ENCODE measurements at places on chromosomes 2 and 18.

DNA sequence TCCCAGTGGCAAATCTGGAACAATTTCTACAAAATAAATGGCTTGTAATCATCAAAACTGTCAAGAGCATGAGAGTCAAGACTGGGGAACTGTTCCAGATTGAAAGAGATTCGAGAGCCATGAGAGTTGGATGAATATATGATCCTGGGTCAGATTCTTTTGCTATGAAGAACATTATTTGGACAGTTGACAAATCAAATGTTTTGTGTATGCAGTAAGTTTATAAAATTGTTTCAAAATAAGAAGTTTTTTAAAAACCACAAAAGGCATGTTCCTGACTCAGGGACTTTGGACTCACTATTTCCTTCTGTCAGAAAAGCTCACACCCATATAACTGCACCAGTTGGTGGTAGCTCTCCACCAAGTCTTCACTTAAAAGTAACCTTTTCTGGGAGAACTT, 38.5 kb downstream of the ROCK2 start:
- no peak for DNase-seq

GRCh38 chr18:77857678-77858655, 608.3 kb downstream of the GALR1 start:
- DNase-seq: no peak

- DNase-seq: no peak
Observed at GRCh38 chr2:98561902-98562695, 46.2 kb downstream of the COA5 start.

GRCh38 chr2:51813247-51813646, 781.3 kb upstream of the NRXN1 start:
- no peak for DNase-seq

DNA sequence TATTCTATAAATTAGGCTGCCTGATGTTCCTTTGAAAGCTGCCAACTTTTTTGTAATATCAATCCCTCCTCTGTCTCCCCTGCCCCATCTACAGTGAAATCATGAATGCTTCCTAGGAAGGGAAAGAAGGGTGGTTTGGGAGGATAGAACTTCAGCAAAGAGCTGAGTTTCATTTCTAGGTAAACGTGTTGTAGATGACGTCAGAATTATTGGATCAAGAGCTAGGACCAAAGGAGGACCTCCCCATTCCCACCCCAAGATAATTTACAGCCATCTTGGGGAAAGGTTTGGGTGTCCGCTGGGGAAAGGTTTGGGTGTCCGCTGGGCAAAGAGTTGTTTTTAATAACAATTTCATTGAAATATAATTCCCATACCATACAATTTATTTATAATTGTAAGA, 11.2 kb upstream of the ANKRD53 start:
- DNase-seq: no peak

DNA sequence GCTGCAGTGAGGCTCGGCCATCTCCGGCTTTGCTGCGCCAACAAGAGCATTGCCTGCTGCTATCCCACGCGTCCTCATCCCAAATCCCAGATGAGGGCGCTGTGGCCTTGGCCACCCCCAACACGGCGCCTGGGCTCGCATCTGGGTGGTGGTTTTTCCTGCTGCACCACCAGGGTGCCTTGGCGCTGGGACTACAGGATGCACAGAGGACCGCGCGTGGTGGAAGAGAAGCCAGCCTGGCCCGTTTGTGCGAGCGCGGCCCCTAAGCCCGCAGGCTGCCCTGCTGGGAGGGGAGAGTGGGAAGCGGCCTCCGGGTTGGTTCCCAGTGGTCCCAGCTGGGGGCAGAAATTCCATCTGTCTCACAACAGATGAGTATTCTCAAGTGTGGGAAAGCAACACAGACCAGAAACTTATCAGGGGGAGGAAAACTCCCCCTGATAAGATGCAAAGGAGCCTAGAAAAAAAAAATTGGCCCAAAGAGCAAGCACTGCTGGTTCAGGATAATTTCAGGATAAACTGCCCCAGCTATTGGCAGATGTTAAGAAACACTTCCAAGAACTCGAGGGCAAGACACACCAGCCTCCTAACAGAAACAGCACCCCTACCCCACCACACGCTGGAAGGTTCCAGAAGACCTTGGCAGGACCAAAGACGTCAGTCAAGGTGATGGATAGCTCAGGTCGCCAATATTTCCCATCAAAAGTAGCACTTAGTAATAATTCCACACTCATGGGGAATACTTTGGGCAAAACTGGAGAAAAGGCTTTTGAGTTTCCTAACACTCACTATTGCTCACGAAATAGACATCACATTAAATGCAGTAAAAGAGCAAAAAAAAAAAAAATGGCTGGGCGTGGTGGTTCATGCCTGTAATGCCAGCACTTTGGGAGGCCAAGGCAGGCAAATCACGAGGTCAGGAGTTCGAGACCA, 152.1 kb downstream of the PXDN start:
- DNase-seq: peak; percentile 79

Measured in psoas muscle (tissue), 8 donors.